ENCODE measurements at places on chromosomes 12 and 14.

DNA sequence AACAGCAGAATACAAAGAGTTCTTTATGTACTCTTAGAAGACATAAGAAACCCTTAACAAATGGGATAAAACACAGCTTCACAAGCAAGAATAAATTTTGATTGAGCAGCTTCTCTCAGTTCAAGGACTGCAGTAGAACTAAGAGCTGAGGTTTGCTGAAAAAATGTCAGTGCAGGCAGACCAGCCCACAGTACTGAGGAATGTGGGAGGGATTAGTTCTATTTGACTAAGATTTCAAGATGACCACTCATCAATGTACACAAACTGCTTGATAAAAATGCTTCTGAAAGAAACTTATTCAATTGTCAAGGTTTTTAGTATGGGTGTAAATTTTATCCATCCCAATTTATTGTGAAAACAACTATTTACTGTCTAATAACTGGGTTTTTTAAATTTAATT lies 138.4 kb downstream of the SEC23A start:
- peak; percentile 11 for DNase-seq

GRCh38 chr12:45981075-45981837 lies 9.1 kb downstream of the SCAF11 start:
- no peak for DNase-seq

DNA sequence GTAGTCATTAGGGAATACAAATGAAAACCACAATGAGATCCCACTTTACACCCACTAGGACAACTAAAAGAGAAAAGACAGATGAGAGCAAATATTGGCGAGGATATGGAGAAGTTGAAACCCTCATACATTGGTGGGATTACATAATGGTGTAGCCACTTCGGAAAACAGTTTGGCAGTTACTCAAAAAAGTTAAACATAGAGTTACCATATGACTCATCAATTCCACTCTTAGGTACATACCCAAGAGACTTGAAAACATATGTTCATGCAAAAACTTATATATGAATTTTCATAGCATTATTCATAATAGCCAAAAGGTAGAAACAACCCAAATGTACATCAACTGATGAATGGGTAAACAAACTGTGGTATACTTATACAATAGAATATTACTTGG lies 27.1 kb downstream of the ALDH1L2 start:
- DNase-seq = no peak

DNA sequence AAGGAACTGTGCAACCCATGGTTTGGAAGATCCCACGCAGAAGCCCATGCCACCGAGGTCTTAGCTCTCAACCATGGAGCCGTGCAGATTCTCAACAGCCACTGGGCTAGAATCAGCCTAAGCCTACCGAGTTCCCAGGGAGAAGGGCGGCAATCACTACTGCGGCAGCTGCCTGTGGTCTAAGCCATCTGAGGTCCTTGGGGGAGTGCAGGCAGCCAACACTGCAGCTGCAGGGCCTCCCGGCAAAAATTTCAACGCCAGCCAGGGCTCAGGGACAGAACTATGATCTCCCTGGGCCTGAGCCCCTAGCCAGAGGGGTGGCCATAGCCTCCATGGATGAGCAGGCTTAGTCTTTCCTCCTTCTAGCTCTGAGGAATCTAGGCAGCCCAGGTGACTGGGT lies 156.8 kb upstream of the CLEC14A start:
- DNase-seq = no peak

DNA sequence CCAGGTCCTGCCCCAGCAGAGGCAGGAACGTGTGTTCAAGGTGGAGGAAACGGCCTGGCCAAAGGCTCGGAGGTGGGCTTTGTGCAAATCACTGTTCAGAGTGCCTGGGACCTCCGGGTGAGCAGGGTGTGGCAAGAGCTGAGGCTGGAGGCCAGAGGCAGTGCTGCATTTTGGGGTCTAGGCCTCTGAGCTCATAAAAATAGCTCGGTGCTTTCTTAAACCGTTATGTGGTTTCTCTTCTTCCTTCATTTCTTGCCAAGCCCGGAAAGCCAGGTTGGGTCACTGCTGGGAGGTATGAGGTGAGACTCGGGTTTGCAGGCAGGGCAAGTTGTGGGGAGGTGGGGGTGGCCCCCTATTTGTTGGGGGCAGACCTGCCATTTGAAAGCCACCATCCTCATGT lies 178.8 kb upstream of the MYL2 start:
- no peak for DNase-seq

GRCh38 chr12:29739279-29739991 lies 44.3 kb downstream of the TMTC1 start:
- DNase-seq = no peak

Data from NCI-H510A (cell line).